ENCODE measurements at places on chromosomes 4 and X. TPM values are rescaled to one million over a fixed set of nuclear protein-coding genes. Genes with fewer than 3 reads are reported as not detected.

DNA sequence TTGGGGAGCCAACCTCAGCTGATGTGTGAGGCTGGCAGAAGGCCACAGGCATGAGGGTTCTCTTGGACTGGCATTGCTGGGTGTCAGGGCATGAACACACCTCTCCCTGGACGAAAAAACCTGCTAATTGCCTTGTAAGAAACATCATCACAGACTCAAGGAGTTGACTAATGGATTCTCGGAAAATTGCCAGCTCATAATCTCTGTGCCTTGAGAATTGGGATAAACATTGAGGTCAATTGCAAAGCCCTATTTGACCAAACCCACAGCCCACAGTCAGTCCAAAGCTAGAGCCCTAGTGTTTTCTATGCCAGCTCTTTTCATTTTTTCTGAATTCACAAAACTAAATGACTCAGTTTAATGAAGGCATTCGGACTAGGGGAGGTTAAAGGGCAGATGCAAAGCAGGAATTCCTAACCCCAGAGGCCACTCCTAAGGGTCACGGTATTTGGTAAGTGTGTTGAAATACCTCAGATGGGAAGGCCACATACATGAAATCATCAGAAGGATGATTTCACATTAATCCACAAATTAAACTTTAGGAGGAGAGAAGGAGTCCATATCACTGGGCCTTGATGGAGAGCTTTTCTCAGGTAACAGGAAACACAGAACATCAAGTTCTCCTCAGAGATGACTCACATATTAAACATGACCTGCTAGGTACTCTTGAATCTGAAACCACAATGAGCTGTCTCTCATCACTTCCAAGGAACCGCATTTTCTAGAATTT, 39.0 kb upstream of the RASL11B start:
- H3K27ac ChIP-seq = no peak overlapping the region
- no peaks in the 10 kb centered on the region for H3K27me3 ChIP-seq
- no peaks in the 10 kb centered on the region for H3K36me3 ChIP-seq
- peaks cover 15% of the 10 kb centered on the region for H3K4me1 ChIP-seq
- DNase-seq = no peak

CT45A2 gene
- not detected for total RNA-seq

- H3K4me3 ChIP-seq = no peak overlapping the region
- no peaks in the 10 kb centered on the region for H3K27me3 ChIP-seq
- no peak for DNase-seq
- no peaks in the 10 kb centered on the region for H3K36me3 ChIP-seq
- no peaks in the 10 kb centered on the region for H3K4me1 ChIP-seq
Observed at GRCh38 chr4:103915224-103915869, 195.6 kb upstream of the TACR3 start.

DNA sequence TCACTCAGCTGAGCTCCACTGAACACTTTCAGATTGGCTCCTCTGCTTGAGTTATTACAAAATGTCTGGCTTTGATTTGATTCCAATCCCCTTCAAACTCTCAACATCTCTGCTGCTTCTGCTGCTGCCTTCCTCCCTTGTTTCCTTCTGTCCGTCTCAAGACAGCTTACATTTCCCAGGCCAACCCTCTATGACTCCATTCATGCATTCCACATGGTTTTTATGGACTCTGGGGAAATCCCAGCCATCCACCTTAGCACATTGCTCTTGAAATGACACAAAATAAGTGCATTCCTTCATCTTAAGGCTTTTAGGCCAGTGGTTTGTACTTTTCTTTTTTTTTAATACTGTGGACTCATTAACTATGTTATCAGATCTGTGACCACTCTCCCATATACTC, 68.5 kb upstream of the TMEM164 start:
- H3K4me3 ChIP-seq = no peak overlapping the region
- no peak overlapping the region for H3K27ac ChIP-seq
- DNase-seq = no peak
- H3K36me3 ChIP-seq = no peaks in the 10 kb centered on the region
- H3K27me3 ChIP-seq = no peaks in the 10 kb centered on the region

TAF7L gene
- not detected for total RNA-seq

DNA sequence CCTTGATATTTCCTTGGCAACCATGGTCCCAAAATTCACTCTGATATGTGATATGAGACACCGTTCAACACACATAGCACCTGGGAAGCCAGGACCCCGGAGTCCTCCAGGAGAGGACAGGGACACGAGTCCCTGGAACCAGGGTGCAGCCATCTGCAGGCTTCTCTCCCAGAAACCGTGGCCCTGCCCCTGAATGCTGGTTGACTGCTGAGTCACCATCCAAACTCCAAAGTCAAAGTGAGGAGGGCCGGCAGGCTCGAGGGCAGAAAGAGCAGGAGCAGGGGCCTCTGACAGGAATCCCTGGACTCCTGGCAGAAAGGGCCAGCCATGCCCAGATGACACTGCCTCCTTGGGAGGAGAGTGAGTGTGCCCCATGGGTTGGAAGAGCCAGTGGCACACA, 6.9 kb upstream of the PNMA6A start:
- no peak overlapping the region for H3K27ac ChIP-seq
- no peaks in the 10 kb centered on the region for H3K4me1 ChIP-seq
- no peak overlapping the region for H3K4me3 ChIP-seq
- no peaks in the 10 kb centered on the region for H3K36me3 ChIP-seq
- DNase-seq = no peak
- no peaks in the 10 kb centered on the region for H3K27me3 ChIP-seq

DNA sequence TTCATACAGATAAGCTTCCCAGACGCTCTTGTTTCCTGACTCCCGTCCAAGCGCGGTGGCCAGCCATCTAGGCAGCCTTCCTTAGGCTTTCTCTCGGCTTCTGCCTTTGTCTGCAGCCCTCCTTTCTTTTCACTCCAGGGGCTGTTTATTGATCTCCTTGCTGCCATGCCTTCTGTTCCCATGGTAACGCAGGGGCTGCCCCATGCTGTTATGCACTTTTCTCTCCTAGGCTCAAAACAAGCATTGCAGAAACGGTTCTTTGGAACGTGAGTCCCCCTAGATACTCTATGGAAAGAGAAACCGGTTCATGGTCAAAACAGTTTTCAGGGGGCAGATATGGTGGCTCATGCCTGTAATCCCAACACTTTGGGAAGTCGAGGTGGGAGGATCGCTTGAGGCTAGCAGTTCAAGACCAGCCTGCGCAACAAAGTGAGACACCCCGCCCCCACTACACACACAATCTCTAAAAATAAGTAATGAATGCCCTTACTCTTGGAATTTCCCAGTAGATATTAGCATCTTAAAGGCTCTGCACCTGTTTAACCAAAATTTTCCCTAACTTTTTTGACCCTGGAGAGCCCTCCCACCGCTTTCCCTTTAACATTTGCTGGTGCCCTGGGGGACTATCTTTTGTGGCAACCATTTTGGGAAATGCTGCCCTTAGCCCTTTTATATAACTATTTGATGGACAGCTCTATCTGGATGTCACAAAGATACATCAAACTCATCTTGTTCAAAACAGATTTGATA, 53.9 kb upstream of the ZNF157 start:
- no peaks in the 10 kb centered on the region for H3K36me3 ChIP-seq
- peaks cover 2% of the 10 kb centered on the region for H3K27me3 ChIP-seq
- DNase-seq = no peak
- no peak overlapping the region for H3K27ac ChIP-seq

Measured in heart left ventricle (tissue), 16 donors.